ENCODE measurements at places on chromosomes 6 and 20.

DNA sequence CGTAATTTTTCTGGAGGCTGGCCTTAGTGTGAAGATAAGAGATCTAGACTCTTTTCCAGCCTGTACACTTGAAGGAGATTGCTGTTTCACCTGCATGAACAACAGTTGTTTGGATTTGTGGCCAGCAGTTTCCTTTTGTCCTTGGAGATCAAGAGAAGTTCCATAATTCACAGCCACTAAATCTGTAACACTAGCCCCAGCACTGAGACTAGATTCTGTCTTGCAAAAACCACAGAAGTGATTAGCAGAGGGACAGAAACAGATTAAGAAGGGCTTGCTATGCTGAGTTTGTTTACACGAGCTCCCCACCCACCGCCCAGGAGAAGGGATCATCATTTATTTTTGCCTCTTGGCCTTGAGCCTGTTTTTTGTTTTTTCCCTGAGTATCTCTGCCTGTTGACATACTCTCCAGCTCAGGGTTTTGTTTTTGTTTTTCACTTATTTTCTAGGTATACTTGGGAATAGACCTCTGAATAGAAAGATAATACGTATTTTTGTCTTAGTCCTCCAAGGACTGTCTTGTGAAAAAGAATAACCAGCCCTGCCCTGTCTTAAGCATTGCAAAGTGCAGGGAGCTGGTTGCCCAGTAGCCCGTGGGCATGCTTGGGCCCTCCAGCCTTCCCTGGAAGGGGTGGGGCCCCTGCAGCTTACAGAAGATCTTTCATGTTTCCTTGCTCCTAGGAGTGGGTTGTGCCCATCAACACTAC lies 93.1 kb upstream of the SOX4 start:
- no peak for DNase-seq

GRCh38 chr6:124999105-124999764 lies 37.0 kb downstream of the RNF217 start:
- no peak for DNase-seq

- DNase-seq = no peak
Observed at GRCh38 chr6:147397306-147397705, 111.2 kb upstream of the SAMD5 start.

GRCh38 chr6:36702656-36703055 lies 5.0 kb downstream of the RAB44 start:
- DNase-seq = no peak

- no peak for DNase-seq
Observed at GRCh38 chr6:64404396-64404795, 768.8 kb downstream of the PHF3 start.

GRCh38 chr6:156026486-156027247 lies 571.0 kb upstream of the NOX3 start:
- DNase-seq = no peak

- no peak for DNase-seq
Observed at GRCh38 chr6:90175627-90176538, 120.8 kb downstream of the BACH2 start.

DNA sequence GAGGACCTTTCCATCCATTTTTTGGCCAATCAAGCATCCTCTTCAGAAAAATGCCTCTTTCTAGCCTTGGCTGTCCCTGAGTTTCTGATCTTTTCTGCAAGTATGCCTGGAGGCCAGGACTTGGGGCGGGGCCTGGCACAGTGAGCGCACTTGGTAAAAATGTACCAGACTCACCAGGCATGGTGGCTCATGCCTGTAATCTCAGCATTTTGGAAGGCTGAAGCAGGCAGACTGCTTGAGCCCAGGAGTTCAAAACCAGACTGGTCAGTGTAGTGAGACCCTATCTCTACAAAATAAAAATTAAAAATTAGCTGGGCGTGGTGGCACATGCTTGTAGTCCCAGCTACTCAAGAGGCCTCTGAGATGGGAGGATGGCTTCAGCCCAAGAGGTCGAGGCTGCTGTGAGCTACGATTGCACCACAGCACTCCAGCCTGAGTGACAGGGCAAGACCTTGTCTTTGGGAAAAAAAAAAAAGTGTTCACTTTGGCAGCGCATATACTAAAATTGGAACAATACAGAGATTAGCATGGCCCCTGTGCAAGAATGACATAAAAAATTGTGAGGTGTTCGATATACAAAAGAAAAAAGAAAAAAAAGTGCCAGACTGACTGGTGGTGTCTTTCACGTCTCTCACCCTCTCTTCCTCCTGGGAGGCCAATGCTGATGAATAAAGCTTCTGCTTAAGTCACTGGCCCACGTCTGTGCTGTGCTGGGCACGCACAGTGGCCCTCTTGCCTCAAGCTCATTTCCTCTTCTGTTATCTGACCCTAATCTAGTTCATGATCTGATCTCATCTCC lies 18.1 kb upstream of the SLC9A8 start:
- DNase-seq = no peak

DNA sequence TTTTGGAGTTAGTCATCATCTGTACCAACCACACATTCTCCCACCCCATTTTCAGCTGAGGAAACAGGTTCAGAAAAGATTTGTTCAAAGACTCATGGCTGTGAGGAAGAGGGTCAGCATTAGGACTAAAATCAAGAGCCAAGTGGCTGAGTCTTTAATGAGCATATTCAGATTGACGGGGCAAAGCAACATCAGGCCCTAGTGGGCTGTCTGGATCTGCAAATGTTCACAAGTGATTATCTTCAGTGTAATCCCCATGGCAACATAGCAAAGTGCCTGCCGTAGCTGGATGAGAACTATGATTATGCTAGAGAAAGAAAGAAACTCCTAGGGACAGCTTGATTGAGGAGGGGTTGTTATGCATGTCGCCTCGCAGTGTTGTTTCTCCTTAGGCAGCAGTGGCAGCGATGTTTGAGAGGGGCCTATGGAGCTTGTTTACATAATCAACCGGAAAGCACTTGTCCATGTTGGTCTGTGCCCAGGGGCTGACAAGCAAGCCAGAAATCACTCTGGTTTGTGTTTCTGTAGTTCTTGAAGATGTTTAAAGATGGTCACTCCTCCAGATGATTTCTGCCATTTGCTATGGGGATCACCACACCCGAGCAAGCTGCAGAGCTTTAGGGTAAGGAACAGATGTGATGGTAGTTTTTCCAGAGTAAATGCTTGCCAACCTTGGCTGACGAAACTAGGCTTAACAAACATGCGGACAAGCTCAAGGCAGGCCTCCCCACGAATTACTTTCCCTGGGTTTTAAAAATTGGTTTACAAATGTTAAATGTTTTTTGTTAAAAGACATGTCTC lies 124.3 kb upstream of the MLIP start:
- DNase-seq = no peak

DNA sequence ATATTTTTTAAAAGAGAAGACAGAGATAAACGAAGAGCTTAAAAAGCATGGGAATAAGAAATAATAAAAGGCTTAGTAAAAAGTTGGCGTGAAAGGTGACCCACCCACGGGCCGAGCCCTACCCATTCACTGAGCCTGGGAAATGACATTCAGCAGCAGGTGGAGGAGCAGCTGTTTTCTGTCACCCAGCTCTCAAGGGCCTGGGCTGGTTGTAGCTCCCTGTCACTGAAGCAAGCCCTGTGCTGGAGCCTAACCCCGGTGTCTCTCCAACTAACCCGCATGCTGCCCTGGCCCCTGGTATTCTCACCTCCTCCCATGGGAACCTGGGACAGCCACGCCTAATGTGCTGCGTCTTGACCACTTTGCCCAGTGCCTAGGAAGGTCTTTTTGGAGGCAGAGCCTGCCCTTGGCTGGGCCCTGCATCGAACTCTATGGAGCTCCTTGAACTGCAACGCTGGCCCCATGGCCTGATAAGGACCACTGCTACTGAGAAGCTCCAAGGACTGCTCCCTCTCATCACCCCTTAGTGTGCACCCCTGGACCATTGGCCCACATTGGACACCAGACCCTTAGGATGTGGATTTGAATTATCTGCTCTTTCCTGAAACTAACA lies 68.8 kb upstream of the IYD start:
- no peak for DNase-seq

DNA sequence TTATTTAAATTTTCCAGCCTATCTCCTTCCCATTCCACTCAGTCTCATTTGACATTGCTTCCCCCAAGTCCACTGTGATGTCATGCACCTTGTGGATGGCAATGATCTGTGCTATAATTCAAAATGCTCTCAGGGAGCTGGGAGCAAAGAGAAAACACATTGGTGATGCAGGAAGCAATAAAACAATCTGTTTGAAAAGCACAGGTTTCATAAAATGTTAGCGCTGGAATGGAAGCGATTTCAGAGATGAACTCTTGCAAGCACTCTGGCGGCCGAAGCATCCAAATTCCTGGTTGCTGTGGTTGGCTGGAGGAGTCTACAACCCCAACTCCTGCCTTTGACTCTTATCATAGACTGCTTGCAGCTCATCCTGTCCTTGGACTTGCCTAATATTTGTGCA lies 167.0 kb downstream of the GMPR start:
- no peak for DNase-seq

- DNase-seq = no peak
Observed at GRCh38 chr20:18326990-18327389, 38.7 kb downstream of the ZNF133 start.

GRCh38 chr6:7907159-7907558 lies 3.4 kb downstream of the TXNDC5 start:
- DNase-seq = no peak

DNA sequence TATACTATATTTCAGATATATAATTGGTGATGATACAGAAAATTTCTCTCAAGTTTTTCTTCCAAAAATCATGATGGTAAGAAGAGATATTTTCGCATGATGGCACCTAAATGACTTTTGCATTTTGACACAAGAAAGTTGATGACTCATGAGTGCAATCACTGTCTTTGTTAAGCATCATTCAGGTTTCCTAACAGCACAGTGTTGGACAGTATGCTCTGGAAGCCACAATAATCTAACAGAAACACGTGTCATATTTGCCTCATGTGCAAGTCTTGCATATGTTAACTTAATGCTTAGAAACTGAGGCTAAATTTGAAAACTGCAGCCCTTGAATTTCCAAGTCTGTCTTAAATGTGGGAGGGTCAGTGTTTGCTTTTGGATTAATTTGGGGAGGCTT lies 533.5 kb downstream of the LMBRD1 start:
- no peak for DNase-seq

DNA sequence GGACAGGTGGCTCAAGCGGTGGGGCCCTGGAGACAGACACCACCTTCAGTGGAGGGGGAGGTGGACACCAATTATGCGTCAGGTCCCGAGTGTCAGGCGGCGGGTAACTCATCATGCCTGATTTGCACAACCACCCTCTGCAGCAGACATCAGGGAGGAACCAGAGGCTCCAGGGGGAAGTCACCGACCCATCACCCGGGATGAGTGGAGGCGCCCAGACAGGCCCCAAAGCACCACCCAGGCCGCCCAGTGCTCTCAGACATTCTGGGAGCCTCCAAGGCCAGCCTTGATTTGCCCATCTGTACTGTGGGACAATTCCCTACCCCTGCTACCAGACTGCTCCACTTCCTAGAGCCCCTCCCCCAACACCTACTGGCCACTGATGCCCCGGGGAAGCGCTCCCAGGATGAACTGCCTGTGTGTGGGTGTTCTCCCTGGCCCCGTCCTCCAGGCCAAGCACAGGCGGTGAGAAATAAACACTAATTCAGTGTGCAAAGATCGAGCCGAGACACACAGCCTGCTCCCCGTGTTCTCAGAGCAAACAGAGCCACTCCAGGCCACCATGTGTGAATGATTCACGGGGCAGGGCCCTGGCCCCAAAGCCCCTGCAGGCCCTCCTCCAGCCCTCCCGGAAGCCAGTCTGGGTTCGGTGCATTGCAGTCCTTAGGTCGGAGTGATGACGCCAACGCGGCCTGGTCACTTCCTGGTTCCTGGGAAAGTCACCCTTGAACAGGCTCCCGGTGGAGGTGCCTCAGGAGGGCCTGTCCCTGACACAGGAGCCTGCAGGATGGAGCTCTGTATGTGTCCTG lies 107.2 kb downstream of the ASXL1 start:
- DNase-seq = no peak

DNA sequence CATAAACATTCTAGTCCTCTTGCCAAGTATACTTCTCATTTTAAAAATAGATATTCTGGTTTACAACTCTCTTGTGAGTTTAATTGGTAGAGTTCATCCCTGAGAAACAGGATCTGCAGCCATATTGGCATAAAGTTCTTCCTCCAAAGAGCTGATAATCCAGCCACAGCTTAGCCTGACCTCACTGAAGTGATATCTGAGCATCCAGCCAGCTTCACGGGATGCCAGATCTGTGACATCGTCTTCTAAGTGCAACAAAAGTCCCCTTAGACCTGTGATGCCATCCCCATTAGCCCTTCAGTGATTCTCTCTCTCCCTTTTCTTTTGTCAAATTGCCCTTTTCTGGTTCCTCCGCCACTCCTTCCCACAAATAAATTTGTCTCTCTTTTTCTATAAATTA lies 180.6 kb upstream of the STXBP5 start:
- DNase-seq = no peak

- peak; percentile 81 for DNase-seq
Observed at GRCh38 chr6:118580585-118581419, 32.7 kb downstream of the PLN start.

DNA sequence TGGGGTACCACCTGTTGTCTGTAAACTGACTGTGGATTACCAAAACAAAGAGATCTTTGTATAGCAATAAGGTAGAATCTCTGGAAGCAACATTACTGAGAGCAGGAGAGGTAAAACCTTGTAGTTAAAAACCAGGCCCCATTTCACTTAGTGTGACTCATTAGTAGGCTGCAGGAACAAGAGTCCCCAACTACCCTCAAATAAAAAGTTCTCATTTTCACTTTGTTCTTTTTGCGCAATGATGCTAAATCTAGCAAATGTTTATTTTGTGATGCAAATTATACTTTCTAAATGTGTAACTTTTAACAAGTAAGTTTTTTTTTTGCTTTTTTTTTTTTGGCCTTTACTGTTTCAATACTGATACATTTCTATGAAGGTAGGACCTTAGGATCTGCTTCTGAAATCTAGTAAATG lies 67.1 kb downstream of the ESF1 start:
- DNase-seq = no peak

DNA sequence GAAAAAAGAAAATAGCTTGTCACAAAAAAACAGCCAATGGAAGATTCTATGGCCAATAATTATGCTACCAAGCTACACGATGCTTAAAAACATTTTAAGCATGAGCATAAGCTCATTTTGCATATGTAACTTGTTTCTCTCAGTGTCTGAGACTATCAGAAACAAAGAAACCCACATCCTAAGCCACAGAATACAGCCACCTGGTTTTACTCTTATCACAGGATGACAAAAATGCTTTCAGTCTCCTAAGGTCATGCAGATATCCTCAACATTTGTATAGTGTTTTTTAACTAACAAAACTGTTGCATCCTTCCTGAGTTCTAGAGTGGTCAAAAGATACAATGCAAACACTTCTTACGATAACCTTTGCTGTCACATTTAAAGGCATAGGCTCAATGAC lies 172.1 kb upstream of the RUNX2 start:
- DNase-seq = no peak

Measured in erythroblast (primary cell).